ENCODE measurements at places on chromosomes 11 and 22.

DNA sequence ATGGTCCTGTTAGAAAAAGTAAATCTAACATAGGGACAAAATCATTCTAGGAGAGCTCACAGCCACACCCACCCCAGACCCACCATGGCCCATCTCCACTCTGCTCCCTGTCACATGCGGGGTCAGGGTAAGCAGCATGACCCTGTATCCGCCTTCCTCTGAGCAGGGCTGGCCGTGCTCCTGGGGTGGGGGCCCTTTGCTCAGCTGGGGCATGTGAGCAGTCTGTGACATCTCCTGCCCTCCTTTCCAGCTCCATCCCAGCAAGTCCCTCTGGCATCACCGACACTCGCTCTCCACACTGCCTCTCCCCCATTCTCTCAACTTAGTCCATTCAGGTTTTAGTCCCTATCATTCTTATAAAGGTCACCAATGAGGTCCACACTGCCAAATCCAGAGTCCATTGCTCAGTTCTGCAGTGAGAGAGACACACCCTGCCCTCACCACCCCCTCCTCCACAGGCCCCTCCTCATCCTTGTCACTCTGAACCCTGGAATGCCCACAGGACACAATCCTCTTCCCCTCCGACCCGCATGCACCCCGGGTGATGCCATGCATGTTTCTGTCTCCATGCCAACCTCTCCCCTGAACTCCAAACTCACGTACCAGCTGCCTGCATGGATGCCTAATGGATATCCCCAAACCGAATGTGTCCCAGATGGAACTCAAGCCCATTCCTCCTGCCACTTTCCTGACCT is 65.1 kb upstream of the PITPNB start:
- DNase-seq = no peak

- no peak for DNase-seq
Observed at GRCh38 chr11:43905813-43906241, 25.2 kb downstream of the ALKBH3 start.

DNA sequence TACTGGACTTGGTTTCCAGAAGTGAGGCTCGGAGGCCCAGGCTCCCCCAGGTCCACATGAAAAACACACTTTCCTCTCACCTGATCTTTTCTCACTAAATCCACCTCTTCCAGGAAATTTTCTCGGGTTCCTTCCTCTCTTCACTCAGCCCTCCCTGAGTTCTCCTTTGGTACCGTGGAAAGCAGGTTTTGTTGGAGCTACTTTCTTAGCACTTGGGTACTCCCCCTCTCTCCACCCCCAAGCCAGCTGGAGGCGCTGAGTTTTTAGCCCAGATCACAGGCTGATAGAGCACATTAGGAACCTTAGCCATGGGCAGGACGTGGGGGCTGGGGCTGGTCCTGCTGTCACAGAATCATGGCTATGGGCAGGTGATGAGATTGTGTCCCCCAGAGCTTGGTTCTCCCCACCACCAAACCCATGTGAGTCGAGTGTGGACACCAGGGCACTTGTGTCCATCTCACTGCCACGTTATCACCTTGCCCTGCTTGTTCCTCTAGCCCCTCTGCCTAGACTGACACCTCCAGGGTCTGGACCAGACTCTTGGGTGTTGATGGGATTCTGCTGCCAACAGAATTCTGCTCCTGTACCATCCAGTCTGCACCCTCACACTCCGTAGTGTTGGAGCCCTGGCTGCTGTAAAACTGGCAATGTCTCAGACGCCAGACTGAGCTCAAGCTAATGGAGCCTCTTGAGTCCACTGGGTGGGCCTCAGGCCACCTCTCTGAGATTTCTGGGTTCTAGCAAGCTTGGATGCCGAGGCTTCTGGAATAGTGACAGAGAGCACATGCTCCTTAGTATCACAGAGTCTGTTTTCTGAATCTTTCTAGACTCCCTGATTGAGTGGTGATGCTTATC is 74.9 kb upstream of the NARS2 start:
- DNase-seq = no peak

GRCh38 chr22:17787716-17788330 is 13.6 kb upstream of the BID start:
- DNase-seq = no peak

GRCh38 chr11:17580271-17580670 is 33.2 kb downstream of the OTOG start:
- no peak for DNase-seq

- DNase-seq = no peak
Observed at GRCh38 chr22:17481424-17481823, 81.9 kb upstream of the SLC25A18 start.

- no peak for DNase-seq
Observed at GRCh38 chr11:86176165-86176884, 68.2 kb upstream of the EED start.

DNA sequence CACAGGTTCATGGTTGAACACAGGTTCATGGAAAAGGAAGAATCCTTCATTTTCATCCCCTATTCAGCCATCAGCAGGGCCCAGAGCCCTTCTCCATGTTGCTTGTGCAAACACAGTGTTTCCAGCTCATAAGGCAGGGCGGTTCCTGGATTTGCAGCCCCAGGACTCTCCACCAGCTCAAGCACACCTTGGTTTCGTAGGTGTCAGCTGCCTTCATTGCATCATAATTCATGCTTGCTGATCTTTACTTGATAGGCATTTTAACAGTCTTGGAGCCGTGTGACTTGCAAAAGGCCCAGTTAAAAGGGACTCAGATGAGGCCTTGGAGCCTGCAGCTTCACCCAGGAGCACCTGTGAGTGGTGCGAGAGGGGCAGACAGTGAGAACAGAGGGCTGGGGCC is 318.1 kb upstream of the B3GAT1 start:
- DNase-seq = no peak

GRCh38 chr22:44658311-44658953 is 43.6 kb upstream of the PRR5 start:
- peak; percentile 64 for DNase-seq

DNA sequence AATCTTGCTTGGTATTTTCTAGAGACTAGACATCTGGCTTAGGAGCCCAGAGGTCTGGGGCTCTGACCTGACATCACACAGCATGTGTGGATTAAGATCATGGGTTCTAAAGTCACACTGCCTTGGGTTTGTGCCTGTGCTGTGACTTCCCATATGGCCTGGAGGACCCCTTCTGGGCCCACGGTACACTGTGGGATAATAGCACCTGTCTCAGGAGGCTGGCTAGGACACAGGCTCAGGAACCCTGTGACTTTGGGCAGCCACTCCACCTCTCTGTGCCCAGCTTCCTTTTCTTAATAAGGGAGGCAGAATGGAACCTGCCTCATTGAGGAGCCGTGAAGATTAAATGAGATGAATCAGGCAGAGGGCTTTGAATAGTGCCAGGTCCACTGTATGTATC is 99.2 kb upstream of the B3GAT1 start:
- DNase-seq = no peak

- DNase-seq = no peak
Observed at GRCh38 chr11:63937713-63938478, 906 bp upstream of the NAA40 start.

GRCh38 chr11:118921121-118921928 is 4.4 kb downstream of the BCL9L start:
- DNase-seq = no peak

DNA sequence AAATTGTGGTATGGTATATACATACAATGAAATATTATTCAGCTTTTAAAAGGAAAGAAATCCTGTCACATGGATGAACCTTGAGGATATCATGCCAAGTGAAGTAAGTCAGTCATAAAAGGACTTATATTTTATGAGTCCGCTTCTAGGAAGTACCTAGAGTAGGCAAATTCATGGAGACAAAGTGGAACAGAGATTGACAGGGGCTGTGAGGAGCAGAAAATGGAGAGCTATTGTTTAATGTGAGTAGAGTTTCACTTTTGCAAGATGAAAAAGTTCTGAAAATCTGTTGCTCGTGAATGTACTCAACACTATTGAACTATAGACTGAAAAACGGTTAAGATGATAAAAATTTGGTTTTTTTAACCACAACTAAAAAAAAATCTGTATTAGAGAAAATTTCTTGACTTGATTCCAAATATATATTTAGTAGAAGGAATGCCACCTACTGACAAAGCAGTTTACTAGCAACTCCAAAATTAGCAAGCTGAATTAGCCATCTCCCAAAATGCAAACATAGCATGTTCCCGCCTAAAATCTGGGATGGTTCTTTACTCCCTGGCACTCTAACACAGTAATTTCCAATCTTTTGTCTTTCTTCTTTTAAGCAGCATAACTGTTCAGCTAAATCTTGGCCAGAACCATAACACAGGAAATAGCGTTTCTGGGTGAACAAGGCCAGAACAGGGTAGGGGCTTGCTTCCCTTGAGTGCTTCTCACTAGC is 1.5 kb downstream of the UFD1 start:
- DNase-seq = no peak

- no peak for DNase-seq
Observed at GRCh38 chr11:48062649-48063048, 82.3 kb downstream of the PTPRJ start.

GRCh38 chr22:48053486-48053885 is 1291.0 kb downstream of the TBC1D22A start:
- DNase-seq = no peak

- no peak for DNase-seq
Observed at GRCh38 chr11:117513666-117514065, 186.0 kb downstream of the CEP164 start.

Data from NCI-H2029 (cell line).